Hematopoietic multipotent progenitor cell treated with erythropoietin and hydrocortisone succinate and interleukin-3 and kit ligand, for 17 days (in vitro differentiated cells): ENCODE measurements at places on chromosomes 11 and 22.

GRCh38 chr11:69158301-69159149 lies 2.8 kb downstream of the SMIM38 start:
- DNase-seq: no peak

DNA sequence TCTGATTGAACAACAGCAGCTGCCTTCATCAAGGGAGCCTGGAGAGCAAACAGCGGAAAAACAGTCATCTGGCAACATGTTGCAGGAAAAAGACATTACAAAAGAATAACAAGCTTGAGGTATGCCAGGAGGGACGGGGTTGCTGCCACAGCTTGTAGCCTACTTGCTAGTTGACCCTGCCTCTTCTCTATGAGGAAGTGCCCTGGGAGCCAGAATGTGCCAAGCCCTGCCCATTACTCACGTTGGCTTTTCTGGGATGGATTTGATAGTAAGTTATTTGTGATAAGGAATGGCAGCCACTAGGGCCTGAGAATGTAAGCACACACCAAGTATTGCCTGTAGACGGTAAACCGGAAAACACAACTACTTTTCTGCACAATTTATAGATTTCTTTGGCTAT lies 113.5 kb upstream of the KIRREL3 start:
- DNase-seq: no peak

GRCh38 chr11:124970925-124971324 lies 16.9 kb downstream of the CCDC15 start:
- DNase-seq: no peak

- no peak for DNase-seq
These were observed 96.1 kb downstream of the MAML2 start for GRCh38 chr11:96246718-96247552.

GRCh38 chr11:115362997-115363396 lies 141.2 kb downstream of the CADM1 start:
- no peak for DNase-seq

- DNase-seq: no peak
These were observed 116.5 kb upstream of the ANO5 start for GRCh38 chr11:22076271-22076930.

GRCh38 chr11:122440811-122441665 lies 214.5 kb upstream of the UBASH3B start:
- DNase-seq: no peak

DNA sequence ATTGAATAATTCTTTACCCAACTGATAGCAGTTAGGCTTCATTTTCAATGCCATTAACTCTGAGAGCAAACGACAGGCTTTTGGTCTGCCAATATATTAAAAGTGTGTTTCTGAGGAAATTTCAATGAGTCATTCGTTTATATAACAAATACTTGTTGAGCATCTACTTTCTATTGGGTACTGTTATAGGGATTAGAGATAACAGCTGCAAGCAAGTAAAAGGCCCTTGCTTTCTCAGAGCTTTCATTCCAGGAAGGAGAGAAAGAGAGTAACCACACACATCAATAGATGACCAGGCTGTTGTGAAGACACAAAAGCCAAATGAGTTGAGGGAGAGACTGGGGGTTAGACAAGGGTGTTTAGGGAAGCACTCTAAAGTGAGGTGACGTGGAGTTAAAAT lies 35.7 kb downstream of the CD44 start:
- no peak for DNase-seq

DNA sequence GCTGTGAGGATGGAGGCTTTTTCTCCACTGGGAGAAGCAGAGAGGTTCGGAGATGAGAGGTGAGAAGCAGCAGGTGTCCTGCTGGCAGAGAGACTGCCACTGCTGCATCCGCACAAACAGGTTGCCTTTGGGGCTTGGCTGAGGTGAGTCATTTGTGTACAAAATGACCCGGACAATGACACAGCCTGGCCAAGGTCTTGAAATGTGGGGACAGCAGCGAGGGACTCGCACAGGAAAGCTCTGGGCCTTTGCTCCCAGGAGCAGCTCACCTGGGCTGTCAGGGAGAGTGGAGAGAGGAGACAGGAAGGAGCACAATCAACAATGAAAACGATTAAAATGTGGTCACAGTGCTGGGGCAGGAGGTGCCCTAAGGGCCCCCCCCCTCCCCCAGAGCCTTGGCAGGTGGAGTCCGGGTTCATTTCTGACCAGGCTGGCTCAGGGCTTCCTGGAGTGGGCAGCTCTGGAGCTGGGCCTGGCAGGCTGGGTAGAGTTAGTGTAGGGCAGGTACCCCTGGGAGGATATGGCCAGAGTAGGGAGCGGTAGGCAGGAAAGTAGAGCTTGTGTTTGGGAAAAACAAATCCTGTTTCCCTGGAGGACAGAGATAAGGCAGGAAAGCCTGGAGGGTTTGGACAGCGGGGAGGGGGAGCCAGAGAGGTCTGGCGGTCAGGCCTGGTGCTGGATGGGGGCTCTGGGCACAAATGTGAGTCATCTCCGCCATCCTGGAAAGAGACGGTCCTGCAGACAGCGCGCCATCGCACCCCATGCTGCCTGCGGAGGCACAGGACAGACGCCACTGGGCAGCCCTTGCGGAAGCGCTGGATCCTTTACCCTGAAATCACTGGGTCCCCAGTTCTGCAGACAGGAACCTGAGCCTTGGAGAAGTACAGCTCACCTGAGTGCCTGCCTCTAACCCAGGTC lies 37.8 kb upstream of the CELSR1 start:
- DNase-seq: no peak

DNA sequence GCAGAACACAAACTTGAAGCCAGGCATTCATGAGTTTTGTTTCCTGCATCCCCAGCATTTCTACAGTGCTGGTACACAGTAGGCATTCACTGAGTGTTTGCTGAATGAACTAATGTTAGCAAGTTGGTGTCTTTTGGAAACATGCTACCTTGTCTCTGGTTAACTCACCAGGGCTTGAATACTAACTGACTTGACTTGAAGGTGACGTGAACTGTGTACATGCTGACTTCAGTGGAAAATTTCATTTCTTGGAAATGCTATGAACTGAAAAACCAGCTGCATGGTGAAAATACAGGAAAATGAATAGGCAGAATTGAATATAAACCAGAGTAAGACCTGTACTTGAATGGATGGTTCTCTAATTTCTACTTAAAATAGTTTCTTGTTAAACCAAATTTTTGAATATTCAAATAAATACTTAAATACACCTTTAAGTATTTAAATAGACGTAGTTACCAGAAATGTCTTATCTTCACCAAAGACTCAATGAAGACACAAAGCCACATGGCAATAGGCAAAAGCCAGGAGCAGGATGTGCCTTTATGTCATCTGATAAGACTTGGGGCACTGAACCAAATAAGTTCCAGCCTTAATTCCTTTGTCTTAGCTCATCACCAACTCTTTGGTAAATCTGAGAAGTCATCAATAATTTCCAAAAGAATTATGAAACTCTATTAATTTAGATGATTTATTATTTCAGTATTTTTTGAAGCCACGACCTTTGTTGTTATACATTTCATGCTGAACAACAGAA lies 39.7 kb upstream of the POU2AF2 start:
- DNase-seq: no peak

GRCh38 chr11:65770951-65771567 lies 9.7 kb downstream of the AP5B1 start:
- no peak for DNase-seq

DNA sequence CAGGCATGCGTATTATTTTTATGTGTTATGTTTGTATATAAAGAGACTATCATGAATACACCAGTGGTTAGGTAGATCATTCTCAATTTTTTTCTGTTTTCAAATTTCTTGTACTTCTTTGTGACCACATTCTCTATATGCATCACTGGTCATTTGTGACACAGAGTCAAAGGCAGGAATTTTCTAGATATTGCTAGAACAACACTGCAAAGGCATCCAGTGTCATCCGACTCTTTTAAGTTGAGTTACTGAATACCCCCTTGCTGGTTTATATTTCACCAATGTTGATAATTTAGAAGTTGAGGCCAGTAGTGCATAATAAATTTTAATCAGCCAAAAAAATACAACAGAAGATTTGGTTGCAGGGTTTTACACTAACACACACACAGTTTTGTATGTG lies 351.8 kb downstream of the CASP12 start:
- no peak for DNase-seq

DNA sequence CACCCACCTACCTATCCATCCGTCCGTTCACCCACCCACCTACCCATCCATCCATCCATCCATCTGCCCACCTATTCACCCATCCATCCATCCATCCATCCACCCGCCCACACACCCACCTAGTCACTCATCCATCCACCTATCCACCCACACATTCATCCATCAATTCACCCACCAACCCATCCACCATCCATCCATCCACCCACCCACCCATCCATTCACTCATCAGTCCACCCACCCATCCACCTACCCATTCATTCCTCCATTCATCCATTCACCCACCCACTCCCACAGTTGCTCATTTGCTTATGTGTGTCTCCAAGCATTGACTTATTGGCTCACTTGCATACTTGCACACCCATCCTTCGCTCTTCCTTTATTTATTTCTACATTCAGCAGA lies 50.1 kb downstream of the MYO7A start:
- DNase-seq: no peak

DNA sequence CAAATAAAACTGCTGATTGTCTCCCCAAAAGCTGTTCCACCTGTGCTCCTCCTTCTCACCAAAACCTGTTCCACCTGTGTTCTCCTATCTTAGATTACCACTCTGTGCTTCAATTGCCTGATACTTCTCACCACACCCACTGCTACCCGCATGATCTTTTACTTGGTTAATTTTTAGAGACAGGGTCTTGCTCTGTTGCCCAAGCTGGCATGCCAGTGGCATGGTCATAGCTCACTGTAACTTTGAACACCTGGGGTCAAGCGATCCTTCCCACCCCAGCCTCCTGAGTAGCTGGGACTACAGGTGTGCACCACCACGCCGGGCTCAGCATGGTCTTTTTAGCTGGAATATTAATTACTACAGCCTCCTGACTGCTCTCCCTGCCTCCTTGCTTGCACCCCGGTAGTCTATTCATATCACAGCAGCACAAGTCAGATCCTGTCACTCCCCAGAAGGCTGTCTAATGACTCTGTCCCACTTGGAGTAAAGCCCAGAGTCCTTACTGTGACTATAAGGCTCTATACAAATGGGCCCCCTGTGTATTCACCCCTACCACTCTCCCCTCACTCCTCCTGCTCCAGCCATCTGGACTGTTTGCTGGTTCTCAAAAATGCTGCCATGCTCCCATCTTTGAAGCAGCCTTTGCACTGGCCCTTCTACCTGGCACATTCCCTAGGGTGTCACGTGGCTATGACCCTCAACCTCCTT lies 3.5 kb downstream of the C11orf91 start:
- no peak for DNase-seq

DNA sequence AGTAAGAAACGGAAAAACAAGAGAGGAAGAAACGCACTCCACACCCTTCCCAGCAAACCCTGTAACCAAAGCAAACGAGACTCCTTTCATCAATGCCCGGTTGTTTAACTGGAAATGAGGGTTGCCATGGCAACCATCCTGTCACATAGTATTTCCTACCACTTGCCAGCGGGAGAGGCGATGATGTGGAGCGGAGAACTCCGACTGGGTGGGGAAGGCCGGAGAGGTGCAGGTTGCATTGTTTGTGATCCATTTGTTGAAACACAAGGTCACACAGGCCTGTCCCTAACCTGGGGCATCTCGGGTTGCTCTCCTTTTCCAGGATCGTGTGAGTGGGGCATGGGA lies 609.9 kb downstream of the BUD13 start:
- no peak for DNase-seq

GRCh38 chr11:115325523-115325922 lies 178.7 kb downstream of the CADM1 start:
- no peak for DNase-seq

DNA sequence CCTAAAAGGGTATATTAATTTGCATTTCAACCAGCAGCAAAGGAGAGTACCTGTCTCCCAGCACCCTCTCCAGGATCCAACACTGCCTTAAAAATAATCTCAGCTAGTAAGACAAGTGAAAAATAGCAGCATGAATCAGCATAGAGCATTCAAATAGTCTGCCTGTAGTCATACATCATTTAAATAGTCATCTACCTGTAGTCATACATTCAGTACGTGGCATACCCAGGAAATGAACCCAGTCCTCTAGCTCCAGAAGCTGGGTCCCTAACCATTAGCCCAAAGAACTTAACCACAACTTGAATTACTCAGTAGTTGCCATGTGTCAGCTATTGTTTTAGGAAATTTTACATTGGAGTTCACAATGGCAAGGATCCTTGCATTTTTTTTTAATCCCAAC lies 9.3 kb downstream of the TENM4 start:
- no peak for DNase-seq

DNA sequence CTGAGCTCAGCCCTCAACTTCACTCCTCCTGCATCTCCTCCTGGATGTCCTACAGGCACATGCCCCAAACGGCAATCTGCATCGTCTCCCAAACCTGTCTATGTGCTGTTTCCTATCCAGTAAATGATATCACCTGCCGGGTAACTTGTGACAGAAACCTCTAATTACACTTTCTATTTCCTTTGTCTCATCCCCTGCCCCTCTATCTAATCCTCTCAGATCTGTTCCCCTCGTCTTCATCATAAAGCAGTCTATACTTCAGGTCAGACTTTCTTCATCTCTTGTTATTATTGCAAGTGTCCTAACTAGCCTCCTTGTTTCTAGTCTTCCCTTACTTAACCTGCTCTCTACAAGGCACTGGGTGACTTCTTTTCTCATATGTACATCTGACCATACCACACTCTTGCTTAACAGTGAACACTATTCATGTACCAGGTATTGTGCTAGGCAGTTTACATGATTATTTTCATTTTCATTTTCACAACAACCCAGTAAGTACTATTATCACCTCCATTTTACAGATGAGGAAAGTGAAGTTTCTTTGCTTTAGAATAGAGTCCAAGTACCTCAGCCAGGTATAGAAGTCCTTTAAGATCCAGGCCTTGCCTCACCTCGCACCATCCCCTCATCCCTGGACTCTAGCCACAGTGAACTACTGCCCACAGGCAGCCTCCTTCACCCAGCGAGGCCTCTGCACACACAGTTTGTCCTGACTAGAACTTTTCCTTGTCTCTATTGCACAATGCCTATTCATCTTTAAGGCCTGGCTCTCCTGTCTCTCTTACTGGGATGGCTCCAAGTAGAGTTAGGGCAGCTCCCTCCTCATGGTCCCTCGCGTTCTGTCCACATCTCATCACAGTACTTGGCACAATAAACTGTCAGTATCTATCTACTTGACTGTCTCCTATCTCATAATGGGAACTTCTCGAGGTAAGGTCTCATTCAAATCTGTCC lies 22.1 kb upstream of the UCP3 start:
- no peak for DNase-seq

DNA sequence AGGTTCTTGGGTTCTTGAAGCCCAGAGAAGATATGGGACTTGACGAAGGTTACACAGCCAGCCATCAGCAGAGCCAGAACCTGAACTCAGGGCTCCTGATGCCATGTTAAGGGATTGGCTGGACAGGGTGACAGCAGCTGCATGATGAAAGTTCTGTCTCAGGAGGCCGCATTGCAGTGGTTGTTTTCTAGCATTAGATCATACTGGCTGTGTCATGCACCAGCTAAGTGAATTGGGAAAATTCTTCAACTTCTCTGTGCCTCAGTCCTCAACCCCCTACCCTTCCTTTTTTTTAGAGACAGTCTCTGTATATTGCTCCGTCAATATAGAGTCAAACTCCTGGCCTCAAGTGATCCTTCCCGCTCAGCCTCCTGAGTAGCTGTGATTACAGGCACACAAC lies 5.4 kb upstream of the LTBP3 start:
- no peak for DNase-seq
